ENCODE measurements at places on chromosomes 4 and X. TPM values are rescaled to one million over a fixed set of nuclear protein-coding genes. Genes with fewer than 3 reads are reported as not detected.
A peak's percentile ranks its signal among the peaks of the same experiment; 100 is the strongest.

Gene ARMCX1
- total RNA-seq, result 50.9 TPM

DNA sequence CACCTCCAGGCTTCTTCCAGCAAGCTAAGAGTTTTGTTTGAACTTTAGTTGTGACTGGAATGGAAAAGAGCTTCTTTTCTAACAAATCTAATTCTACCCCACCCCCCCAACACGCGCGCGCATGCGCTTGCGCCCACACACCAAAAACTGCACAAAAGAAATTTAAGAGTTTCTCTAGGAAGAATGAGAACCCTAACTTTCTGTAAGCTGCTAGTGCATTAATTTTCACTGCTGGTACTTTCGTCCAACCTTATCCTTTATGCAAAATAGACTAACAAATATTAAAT, 9.0 kb upstream of the INTU start:
- H3K27ac ChIP-seq, result no peak overlapping the region
- H3K4me3 ChIP-seq, result peak overlapping the region; percentile 57
- DNase-seq, result peak; percentile 74
- H3K27me3 ChIP-seq, result no peaks in the 10 kb centered on the region
- peaks cover 2% of the 10 kb centered on the region for H3K4me1 ChIP-seq

- no peak overlapping the region for H3K27ac ChIP-seq
- no peak for DNase-seq
- H3K36me3 ChIP-seq, result no peaks in the 10 kb centered on the region
- no peaks in the 10 kb centered on the region for H3K27me3 ChIP-seq
- H3K4me1 ChIP-seq, result peaks cover 2% of the 10 kb centered on the region
Observed at GRCh38 chrX:72048510-72049455, 82.9 kb downstream of the RTL5 start.

DNA sequence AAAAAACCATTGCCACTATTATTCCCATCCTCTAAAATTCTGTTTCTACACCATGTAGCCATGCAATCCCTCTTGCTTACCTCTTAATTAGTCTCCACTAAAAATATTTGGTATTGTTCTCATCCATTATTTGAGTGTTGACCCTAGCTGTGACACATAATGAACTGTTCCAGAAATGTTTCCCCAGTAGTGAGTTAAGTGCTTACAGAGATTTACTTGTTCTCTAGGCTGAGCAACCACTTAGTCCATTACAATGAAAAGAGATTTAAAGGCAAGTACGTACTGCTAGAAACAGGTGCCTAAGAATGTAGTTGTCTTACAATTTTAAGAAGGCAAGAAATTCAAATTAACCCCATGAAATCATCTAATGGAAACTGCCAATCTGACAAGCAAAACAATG, 112.7 kb upstream of the PTPN13 start:
- H3K36me3 ChIP-seq, result no peaks in the 10 kb centered on the region
- H3K27ac ChIP-seq, result no peak overlapping the region
- no peak overlapping the region for H3K4me3 ChIP-seq
- DNase-seq, result no peak
- no peaks in the 10 kb centered on the region for H3K27me3 ChIP-seq

Gene DDX53
- not detected for total RNA-seq

DNA sequence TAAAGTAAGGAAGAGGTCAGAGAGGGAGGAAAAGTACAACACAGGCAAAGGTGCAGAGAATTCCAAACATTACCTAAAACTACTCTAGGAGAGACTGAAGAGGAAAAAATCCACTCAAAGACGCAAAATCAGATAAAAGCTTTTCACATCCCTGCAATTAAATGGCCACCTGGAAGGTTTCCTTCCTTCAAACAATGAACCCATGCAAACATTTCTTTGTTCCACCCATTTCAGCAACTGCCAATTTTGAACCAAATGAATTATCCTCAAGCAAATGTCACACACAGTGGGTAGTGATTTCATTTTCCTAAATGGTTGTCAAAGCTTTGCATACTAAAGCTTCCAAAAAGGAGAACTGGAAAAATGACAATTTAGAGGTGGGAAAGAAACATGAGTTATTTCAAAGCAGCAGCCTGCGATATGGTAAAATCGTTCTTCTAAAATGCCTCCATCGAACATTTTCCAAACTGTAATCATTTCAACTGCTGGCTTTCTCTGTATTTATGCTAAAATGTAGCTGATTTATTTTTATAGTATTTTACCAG, 45.0 kb downstream of the APBB2 start:
- no peak overlapping the region for H3K27ac ChIP-seq
- no peak for DNase-seq
- no peaks in the 10 kb centered on the region for H3K27me3 ChIP-seq
- H3K36me3 ChIP-seq, result no peaks in the 10 kb centered on the region
- no peaks in the 10 kb centered on the region for H3K4me1 ChIP-seq

DNA sequence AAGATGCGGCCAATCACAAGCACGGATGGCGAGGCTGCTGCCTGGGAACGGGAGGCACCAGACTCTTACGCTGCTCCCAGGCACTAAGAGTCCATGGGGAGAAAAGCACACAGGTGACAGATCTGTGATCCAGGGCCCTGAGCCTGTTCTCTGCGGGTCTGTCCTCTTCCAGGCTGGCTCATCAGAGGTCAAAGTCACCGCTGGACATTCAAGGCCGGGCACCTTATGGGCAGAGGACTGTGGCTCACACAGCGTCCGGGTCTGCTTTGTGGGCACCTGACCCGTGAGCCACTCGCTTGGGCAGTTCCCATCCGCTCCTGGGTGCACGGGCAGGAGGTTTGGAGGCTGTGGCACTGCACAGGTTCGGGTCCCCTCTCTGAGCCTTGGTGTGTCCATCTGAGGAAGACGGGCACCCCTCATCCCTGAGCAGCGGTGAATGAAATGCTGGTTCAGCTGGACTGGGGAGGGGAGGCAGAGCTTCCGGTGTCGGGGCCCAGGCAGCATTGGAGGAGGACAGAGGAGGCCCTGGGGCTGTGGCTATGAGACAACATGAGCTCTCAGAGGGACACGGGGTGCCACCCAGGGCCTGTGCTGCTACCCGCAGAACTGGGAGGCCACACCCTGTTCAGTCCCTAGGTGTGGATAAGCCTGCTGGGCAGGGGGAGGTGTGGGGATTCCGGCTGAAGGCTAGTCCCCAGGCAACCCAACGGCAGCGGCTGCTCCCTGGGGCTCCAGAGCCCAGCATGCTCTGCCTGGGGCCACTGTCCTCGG, 61.2 kb upstream of the AFAP1 start:
- no peak overlapping the region for H3K27ac ChIP-seq
- no peak overlapping the region for H3K4me3 ChIP-seq
- H3K4me1 ChIP-seq, result no peaks in the 10 kb centered on the region
- DNase-seq, result no peak

Gene SSX4B
- total RNA-seq, result not detected

DNA sequence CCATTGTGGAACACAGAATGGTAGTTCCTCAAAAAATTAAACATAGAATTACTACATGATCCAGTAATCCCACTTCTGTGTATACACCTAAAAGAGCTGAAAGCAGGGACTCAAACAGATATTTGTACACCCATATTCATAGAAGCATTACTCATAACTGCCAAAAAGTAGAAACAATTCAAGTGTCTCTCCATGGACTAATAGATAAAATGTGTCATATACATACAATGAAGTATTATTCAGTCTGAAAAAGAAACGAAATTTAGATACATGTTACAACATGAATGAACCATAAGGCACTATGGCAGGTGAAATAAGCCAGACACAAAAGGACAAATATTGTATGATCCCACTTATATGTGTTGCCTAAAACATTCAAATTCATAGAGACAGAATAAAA, 145.1 kb downstream of the ANTXR2 start:
- no peak overlapping the region for H3K4me3 ChIP-seq
- no peak overlapping the region for H3K27ac ChIP-seq
- no peaks in the 10 kb centered on the region for H3K27me3 ChIP-seq
- no peaks in the 10 kb centered on the region for H3K36me3 ChIP-seq
- no peak for DNase-seq

DNA sequence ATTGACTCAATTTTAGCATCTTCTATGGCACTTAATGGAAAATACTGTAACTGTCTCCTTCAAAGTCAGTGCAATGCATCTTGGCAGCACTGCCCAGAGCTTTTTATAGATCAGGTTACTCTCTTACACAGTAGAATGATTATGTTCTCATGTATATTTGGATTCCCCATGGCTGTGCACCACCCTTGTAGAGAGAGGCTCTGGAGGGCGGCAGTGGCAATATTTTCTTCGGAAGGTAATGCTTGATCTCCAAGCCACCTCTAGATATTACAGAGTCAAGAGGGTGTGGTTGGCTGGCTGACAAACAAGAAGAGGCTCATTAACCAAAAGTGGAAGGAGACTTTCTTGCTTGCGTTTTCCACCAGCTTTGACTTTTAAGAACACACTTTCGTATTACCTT, 72.8 kb upstream of the ARSJ start:
- no peak for DNase-seq
- no peaks in the 10 kb centered on the region for H3K4me1 ChIP-seq
- no peaks in the 10 kb centered on the region for H3K36me3 ChIP-seq
- H3K27me3 ChIP-seq, result no peaks in the 10 kb centered on the region
